ENCODE measurements at places on chromosomes 3 and 15. TPM values are rescaled to one million over a fixed set of nuclear protein-coding genes. Genes with fewer than 3 reads are reported as not detected.
A peak's percentile ranks its signal among the peaks of the same experiment; 100 is the strongest.

The PDE8A gene
- total RNA-seq = 18.2 TPM

The GUCA1C gene
- total RNA-seq = not detected

- no peak overlapping the region for H3K27ac ChIP-seq
- DNase-seq = no peak
- H3K4me1 ChIP-seq = peaks cover 46% of the 10 kb centered on the region
- peaks cover 7% of the 10 kb centered on the region for H3K36me3 ChIP-seq
Measured at GRCh38 chr3:188396900-188397299, 242.9 kb downstream of the LPP start.

DNA sequence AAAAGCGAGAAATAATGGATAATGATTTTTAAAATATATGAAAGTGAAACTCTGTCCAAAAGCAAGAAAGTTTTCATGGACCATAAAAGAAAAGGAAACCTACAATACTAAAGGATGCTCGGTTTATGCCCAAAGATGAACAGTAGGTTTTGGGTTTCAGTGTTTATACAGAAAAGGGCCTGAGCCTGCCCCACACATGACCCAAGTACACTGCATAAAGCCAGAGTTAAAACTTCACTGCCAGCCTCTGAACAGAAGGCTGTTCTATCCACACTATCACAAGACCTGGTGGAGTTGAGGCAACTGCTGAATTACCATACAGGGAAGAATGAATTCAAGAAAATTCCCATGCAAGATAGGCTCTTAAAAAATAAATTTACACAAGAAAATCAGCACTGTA is 165.2 kb downstream of the MECOM start:
- H3K36me3 ChIP-seq = no peaks in the 10 kb centered on the region
- DNase-seq = no peak
- no peak overlapping the region for H3K4me3 ChIP-seq
- peaks cover 8% of the 10 kb centered on the region for H3K27me3 ChIP-seq
- H3K27ac ChIP-seq = no peak overlapping the region

- no peak for DNase-seq
- no peak overlapping the region for H3K4me3 ChIP-seq
- no peaks in the 10 kb centered on the region for H3K4me1 ChIP-seq
Measured at GRCh38 chr3:195076981-195077610, 193.9 kb downstream of the XXYLT1 start.

GRCh38 chr3:130288670-130289069 is 56.8 kb upstream of the COL6A5 start:
- no peak overlapping the region for H3K27ac ChIP-seq
- peaks cover 22% of the 10 kb centered on the region for H3K27me3 ChIP-seq
- H3K4me1 ChIP-seq = no peaks in the 10 kb centered on the region
- no peak for DNase-seq
- no peaks in the 10 kb centered on the region for H3K36me3 ChIP-seq
- no peak overlapping the region for H3K4me3 ChIP-seq

The MEX3B gene
- 0.99 TPM for total RNA-seq

DNA sequence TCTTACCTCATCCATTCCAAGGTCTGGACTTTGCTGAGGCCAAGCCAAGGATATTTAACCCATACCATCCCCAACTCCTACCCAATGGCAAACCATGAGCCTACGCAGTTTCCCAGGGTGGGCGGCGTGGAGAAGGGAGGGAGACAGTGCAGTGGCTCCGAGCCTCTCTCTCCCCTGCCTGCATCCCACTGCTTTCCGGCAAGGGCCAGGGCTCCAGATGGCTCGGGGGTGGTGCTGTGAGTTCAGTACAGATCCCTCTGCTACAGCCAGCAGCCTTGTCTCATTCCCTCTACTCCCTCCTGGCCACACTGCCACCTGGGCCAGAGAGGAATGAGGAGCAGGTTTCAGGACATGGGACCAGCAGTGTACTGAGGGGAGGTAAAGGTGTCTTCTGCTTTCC is 44.3 kb upstream of the APEH start:
- H3K4me3 ChIP-seq = no peak overlapping the region
- H3K27me3 ChIP-seq = peaks cover 7% of the 10 kb centered on the region
- DNase-seq = no peak
- no peaks in the 10 kb centered on the region for H3K36me3 ChIP-seq
- peaks cover 9% of the 10 kb centered on the region for H3K4me1 ChIP-seq

DNA sequence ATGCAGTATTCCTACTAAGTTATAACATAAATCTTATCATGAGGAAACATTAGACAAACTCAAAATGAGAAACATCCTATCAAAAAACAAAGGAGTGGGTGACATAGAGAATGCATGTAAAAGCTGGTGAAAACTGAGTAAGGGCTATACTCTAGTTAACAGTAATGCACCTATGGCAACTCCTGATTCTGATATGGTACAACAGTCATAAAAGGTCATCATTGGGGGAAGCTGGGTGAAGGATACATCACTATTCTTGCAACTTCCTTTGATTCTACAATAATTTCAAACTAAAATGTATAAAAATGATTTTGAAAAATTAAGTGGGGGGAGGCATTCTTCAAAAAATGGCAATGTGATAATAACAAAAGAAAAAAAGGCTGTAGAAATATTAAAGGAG is 6.8 kb downstream of the PIK3R4 start:
- no peak overlapping the region for H3K4me3 ChIP-seq
- peaks cover 57% of the 10 kb centered on the region for H3K4me1 ChIP-seq
- H3K36me3 ChIP-seq = peaks cover 69% of the 10 kb centered on the region
- no peak overlapping the region for H3K27ac ChIP-seq
- DNase-seq = no peak

The LRTM1 gene
- total RNA-seq = not detected

GRCh38 chr3:155316426-155316825 is 22.9 kb upstream of the STRIT1 start:
- H3K4me1 ChIP-seq = no peaks in the 10 kb centered on the region
- no peak overlapping the region for H3K4me3 ChIP-seq
- no peaks in the 10 kb centered on the region for H3K36me3 ChIP-seq
- no peaks in the 10 kb centered on the region for H3K27me3 ChIP-seq

DNA sequence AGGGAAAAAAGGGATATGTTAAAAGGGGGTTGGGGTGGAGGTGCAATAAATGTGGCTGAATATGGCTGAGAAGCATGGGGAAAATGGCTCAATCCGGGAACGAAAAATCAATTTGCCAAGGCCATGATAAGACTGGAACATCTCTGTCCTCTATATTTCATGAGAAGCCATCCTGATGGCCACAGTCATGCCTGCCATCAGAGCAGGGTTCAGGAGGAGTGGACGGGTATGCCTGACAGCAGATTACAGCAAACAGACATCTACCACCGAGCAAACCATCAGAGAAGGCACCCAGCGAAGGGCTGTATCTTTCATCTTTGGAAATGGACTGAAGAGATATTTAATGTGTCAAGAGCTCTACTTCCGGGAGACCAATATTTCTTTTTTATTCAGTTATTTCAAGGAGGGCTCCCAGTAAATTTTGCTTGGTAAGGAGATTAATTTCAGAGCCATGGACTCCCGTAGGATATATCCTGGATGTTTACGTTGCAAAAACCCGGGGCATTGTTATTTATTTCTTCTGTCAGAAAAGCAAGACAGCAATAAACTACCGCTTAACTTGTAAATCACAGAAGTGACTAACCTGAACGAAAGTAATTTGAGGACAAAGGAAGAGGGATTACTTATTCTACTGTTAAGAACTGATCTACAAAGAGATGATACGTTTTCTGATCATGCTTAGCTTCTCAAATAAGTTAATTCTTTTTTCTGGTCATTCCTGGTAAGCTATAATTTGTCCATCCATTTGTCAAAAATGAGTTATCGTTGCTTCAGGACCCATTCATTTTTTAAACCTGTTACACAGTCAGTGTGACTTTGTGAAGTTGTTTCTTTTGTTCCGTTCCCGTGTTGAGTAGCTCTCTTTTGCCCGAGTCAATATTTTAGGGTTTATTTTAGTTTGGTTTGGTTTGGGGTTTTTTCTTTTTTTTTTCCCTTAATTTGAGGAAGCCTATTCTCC is 80.6 kb upstream of the CHD2 start:
- H3K27me3 ChIP-seq = no peaks in the 10 kb centered on the region
- no peak for DNase-seq
- H3K4me1 ChIP-seq = peaks cover 67% of the 10 kb centered on the region
- H3K27ac ChIP-seq = peak overlapping the region; percentile 85

GRCh38 chr3:108394563-108394962 is 98.2 kb downstream of the HHLA2 start:
- H3K27me3 ChIP-seq = peaks cover 13% of the 10 kb centered on the region
- no peaks in the 10 kb centered on the region for H3K4me1 ChIP-seq
- no peaks in the 10 kb centered on the region for H3K36me3 ChIP-seq
- H3K27ac ChIP-seq = no peak overlapping the region
- no peak overlapping the region for H3K4me3 ChIP-seq
